ENCODE measurements at places on chromosomes 1 and 21. TPM values are rescaled to one million over a fixed set of nuclear protein-coding genes. Genes with fewer than 3 reads are reported as not detected.

- DNase-seq = no peak
These were observed 123.5 kb upstream of the MAGI3 start for GRCh38 chr1:113266788-113267187.

DNA sequence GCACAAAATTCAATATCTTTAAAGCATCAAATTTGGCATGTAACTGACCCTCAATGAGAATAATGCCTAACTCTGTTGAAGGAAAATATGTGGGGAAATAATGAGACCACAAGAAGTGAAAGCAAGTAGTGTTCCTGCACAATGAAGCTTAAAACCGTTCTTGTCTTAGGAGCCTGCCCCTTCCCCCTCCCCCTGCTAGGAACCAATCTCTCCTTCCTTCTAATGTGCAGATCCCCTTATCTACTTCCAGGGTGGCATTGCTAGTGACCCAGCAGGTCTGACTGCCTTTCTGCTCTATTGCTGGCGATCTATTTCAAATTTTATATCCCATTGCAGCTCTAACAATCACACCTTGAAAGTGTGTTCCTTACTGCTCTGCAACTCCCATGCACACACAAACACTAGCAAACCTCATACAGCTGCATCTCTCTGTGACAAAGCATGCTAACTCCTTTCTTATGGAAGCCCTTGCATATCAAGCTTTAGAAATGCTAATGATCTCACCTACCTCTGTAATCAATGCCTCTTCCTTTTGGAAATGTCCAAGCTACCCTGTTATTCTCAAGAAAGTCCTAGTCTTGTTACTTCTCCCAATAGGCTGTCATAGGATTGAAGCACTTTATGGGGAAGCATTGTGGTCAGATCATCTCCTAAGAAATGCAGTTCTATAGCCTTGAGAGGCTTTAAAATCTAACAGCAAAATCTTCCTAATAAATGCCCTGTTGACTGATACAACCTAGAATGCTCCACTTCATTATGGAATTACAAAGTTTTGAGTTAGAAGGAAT, 26.5 kb downstream of the BCL9 start:
- DNase-seq = no peak

Gene TRNP1
- total RNA-seq = 10.8 TPM

Gene FAM3B
- not detected for total RNA-seq
